ENCODE measurements at places on chromosomes 16 and 17. TPM values are rescaled to one million over a fixed set of nuclear protein-coding genes. Genes with fewer than 3 reads are reported as not detected.

DNA sequence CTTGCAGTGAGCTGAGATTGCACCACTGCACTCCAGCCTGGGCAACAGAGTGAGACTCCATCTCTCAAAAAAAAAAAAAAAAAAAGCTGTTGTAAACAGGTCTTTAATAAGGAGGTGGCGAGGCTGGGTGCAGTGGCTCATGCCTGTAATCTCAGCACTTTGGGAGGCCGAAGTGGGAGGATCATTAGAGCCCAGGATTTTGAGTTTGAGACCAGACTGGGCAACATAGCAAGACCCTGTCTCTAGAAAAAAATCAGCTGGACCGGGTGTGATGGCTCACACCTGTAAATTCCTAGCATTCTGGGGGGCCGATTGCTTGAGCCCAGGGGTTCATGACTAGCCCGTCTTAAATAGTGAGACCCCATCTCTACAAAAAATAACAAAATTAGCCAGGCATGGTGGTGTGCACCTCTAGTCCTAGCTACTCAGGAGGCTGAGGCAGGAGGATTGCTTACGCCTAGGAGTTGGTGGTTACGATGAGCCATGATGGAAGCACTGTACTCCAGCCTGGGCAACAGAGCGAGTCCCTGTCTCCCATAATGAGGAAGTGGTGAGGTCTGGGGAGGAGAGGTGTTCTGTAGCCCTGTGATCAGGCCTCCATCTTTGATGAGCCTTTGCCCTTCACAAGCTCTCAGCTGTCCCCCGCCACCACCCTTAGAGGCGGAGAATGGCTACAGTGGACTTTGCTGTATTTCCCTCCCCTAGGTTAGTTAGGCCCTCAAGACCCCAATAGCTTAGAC lies 36.2 kb downstream of the ZNF778 start:
- H3K4me3 ChIP-seq = no peak overlapping the region
- H3K36me3 ChIP-seq = no peaks in the 10 kb centered on the region
- H3K27me3 ChIP-seq = peaks cover 33% of the 10 kb centered on the region
- H3K27ac ChIP-seq = no peak overlapping the region
- no peak for DNase-seq

- no peak overlapping the region for H3K4me3 ChIP-seq
- H3K27ac ChIP-seq = no peak overlapping the region
- H3K36me3 ChIP-seq = no peaks in the 10 kb centered on the region
- no peak for DNase-seq
- peaks cover 3% of the 10 kb centered on the region for H3K27me3 ChIP-seq
Observed at GRCh38 chr17:51611585-51611984, 351.2 kb downstream of the UTP18 start.

GRCh38 chr17:33192951-33193911 lies 99.9 kb downstream of the ASIC2 start:
- H3K4me3 ChIP-seq = no peak overlapping the region
- no peaks in the 10 kb centered on the region for H3K27me3 ChIP-seq
- no peaks in the 10 kb centered on the region for H3K36me3 ChIP-seq

GRCh38 chr17:19915245-19915978 lies 47.7 kb upstream of the ULK2 start:
- no peak overlapping the region for H3K4me3 ChIP-seq
- H3K27ac ChIP-seq = no peak overlapping the region
- no peak for DNase-seq
- H3K4me1 ChIP-seq = no peaks in the 10 kb centered on the region

DNA sequence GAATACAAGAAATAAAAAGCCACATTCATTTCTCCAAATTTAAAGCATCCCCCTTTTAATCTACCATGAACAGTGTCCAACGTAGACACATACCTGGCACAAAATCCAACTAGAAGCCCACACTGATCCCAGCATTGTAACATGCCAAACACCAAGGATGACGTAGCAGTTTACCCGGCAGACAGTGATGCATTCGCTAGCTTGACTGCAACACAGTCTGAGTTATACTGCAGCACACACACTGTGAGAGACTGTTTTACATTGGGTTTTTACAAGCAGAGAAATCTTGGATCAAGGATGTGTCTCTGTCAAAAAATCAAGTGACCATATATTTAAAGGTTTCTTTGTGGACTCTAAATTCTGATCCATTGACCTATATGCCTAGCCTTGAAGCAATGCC lies 74.5 kb upstream of the C17orf78 start:
- DNase-seq = no peak
- H3K4me3 ChIP-seq = no peak overlapping the region
- peaks cover 2% of the 10 kb centered on the region for H3K36me3 ChIP-seq
- no peak overlapping the region for H3K27ac ChIP-seq

GRCh38 chr17:50047488-50048126 lies 8.3 kb upstream of the ITGA3 start:
- peaks cover 43% of the 10 kb centered on the region for H3K27me3 ChIP-seq
- peaks cover 7% of the 10 kb centered on the region for H3K4me1 ChIP-seq
- H3K27ac ChIP-seq = no peak overlapping the region
- no peaks in the 10 kb centered on the region for H3K36me3 ChIP-seq

GRCh38 chr16:87327798-87328495 lies 10.8 kb upstream of the C16orf95 start:
- DNase-seq = no peak
- no peak overlapping the region for H3K27ac ChIP-seq
- no peaks in the 10 kb centered on the region for H3K27me3 ChIP-seq
- peaks cover 11% of the 10 kb centered on the region for H3K36me3 ChIP-seq
- H3K4me1 ChIP-seq = no peaks in the 10 kb centered on the region
- no peak overlapping the region for H3K4me3 ChIP-seq

DNA sequence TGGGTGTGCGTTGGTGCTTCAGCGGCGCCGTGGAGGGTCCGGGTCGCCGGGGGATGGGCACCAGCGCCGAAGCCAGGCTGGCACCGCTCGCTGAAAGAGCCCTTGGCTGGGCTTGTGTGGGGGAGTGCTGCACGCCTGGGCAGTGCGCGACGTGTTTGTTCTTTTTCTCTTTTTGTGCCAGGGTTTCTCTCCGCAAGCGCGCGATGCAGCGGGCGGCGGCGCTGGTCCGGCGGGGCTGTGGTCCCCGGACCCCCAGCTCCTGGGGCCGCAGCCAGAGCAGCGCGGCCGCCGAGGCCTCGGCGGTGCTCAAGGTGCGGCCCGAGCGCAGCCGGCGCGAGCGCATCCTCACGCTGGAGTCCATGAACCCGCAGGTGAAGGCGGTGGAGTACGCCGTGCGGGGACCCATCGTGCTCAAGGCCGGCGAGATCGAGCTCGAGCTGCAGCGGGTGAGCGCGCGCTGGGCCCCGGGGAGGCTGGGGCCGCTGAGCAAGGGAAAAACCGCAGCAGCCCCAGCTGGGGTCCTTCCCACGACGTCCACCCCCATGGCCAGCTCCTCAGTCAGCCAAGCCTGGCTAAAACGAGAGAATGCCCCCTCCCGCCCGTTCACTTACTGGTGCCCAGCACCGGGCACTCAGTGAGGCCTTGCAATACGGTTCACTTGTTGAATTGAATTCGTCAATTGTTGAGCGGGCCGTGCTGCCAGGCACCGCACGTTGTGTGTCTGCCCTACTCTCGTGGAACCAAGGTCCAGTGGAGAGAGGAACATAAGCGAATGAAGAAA lies 541 bp downstream of the GPT2 start:
- H3K4me1 ChIP-seq = no peaks in the 10 kb centered on the region
- no peak overlapping the region for H3K27ac ChIP-seq
- H3K4me3 ChIP-seq = peak overlapping the region; percentile 62
- peaks cover 3% of the 10 kb centered on the region for H3K27me3 ChIP-seq

Gene FBF1
- 41.5 TPM for total RNA-seq

DNA sequence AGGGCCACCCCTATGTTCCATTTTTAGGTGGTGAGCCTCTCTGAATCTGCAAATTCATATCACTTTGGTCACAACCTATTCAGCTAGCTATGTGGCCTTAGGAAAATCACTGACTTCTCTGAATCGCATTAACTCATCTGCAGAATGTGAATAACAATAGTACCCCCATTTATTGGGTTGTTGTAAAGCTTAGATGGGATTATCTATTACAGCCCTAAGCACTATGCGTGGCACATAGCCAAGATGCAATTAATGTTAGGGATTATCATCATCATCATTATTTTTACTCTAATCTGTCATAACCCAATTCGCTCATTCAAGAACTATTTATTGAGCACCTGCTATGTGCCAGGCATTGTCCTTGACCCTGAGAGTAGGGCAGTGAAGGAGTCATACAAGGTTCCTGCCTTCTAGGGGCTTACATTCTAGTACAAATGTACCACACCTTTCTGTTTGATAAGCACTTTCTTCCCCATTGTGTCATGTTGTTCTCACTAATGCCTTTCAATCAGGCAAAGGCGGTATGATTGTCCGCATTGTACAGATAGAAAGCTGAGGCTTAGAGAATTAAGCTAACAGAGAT lies 38.5 kb downstream of the CHD9 start:
- no peaks in the 10 kb centered on the region for H3K27me3 ChIP-seq
- peaks cover 2% of the 10 kb centered on the region for H3K4me1 ChIP-seq
- peaks cover 2% of the 10 kb centered on the region for H3K36me3 ChIP-seq

GRCh38 chr17:39576187-39576586 lies 31.5 kb downstream of the NEUROD2 start:
- no peak overlapping the region for H3K4me3 ChIP-seq
- H3K36me3 ChIP-seq = no peaks in the 10 kb centered on the region
- H3K27ac ChIP-seq = no peak overlapping the region

DNA sequence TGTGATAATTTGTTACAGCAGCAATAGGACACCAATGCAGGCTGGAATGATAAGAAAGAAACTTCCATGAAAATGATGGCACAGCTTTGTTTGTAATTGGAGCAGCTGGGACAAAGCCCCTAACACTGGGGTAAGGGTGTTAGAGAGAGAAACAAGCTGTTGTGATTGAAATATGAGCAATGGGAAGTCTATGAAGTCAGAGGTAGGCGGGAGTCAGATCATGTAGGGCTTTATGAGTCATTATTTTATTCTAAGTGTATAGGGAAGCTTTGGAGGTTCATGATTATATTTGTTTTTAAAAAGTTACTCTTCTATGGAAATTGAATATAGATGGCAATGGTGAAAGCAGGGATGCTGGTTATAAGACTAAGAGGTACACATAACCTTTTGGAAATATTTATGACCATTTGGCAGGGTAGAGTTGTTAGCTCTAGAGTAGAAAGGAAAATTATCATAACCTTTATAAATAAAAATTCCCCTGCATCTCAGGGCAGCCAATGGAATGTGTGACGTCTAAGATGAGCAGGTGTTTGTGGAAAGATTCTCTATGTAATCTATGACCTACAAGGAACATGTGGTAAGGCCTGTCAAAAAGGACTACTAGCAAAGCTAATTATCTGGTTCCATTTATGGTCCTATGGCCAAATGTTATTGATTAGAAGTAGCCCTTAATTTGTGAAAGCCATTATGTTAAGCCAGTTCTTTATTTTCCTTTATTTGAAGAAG lies 85.6 kb downstream of the KCNJ2 start:
- DNase-seq = no peak
- H3K27me3 ChIP-seq = no peaks in the 10 kb centered on the region
- no peaks in the 10 kb centered on the region for H3K4me1 ChIP-seq
- H3K4me3 ChIP-seq = no peak overlapping the region

Gene MVD
- total RNA-seq = 63.4 TPM

- no peaks in the 10 kb centered on the region for H3K4me1 ChIP-seq
- no peak overlapping the region for H3K27ac ChIP-seq
Observed at GRCh38 chr17:58556833-58557250, 42.4 kb upstream of the MTMR4 start.

- H3K4me1 ChIP-seq = no peaks in the 10 kb centered on the region
- H3K36me3 ChIP-seq = peaks cover 2% of the 10 kb centered on the region
- no peak overlapping the region for H3K27ac ChIP-seq
- DNase-seq = no peak
- H3K4me3 ChIP-seq = no peak overlapping the region
- no peaks in the 10 kb centered on the region for H3K27me3 ChIP-seq
Observed at GRCh38 chr17:73052923-73053322, 39.6 kb downstream of the SLC39A11 start.

DNA sequence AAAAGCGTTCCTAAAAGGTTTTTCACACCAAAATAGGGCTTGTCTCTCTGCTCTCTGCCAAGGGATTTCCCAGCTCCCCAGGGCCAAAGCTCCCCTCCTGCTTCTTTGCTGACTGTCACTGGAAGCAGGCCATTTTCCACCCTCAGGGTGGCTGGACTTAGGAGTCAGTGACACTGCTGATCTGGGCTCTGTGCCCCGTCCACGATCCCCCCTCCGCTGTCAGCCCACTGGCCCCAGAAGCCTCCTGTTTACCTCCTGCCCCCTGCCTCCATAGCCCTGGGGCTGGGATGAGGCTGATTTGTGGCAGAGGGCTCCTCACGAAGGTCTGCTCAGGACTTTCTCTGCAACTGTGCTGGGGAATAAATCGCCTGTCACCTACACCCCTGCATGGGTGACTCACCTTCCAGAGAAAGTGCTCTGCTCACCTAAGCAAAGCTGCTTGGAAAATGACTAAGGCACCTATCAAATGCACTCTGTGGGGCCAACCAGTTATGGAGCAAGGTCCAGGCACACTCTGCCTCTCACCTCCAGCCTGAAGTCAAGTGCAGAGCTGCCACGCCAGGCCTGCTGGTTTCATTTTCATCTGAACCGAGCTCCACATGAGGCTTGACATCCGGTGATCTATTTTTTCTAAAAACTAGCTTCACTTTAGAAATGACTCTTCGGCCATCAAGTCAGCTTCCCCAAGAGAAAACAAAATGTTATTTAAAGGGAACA lies 4.9 kb downstream of the MAP3K14 start:
- peaks cover 78% of the 10 kb centered on the region for H3K4me1 ChIP-seq
- peaks cover 4% of the 10 kb centered on the region for H3K36me3 ChIP-seq
- H3K4me3 ChIP-seq = peak overlapping the region; percentile 52
- peak; percentile 58 for DNase-seq
- no peaks in the 10 kb centered on the region for H3K27me3 ChIP-seq
- H3K27ac ChIP-seq = peak overlapping the region; percentile 94

All from T-cell (primary cell).